Natural killer cell treated with Interleukin-12 subunit alpha and Interleukin-12 subunit beta and Interleukin-15 and Interleukin-18, amount 100 ng/mL, for 72 hours (primary cell): ENCODE measurements at places on chromosomes 7 and 10.

- DNase-seq: no peak
Measured at GRCh38 chr7:148850564-148850963, 33.5 kb downstream of the EZH2 start.

- DNase-seq: no peak
Measured at GRCh38 chr7:19333706-19334105, 188.5 kb upstream of the FERD3L start.

DNA sequence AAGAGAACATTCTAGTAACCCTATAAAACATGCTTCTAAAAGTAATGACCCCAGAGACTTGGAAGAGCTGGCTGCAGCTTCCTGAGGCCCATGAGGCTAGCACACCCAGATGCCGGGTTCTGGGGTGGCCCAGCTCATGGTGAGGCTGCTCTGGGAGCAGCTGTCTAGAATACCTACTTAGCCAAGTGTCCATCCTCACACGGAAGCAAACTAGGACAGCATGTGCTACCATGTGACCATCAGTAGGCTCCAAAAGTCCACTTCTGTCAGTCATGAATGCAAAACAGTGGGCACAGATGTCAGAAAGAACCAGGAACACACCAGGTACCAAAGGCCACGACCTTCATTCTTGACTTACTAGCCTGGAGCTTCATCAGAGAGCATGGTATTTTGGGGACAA, 32.4 kb downstream of the CTBP2 start:
- DNase-seq: no peak

DNA sequence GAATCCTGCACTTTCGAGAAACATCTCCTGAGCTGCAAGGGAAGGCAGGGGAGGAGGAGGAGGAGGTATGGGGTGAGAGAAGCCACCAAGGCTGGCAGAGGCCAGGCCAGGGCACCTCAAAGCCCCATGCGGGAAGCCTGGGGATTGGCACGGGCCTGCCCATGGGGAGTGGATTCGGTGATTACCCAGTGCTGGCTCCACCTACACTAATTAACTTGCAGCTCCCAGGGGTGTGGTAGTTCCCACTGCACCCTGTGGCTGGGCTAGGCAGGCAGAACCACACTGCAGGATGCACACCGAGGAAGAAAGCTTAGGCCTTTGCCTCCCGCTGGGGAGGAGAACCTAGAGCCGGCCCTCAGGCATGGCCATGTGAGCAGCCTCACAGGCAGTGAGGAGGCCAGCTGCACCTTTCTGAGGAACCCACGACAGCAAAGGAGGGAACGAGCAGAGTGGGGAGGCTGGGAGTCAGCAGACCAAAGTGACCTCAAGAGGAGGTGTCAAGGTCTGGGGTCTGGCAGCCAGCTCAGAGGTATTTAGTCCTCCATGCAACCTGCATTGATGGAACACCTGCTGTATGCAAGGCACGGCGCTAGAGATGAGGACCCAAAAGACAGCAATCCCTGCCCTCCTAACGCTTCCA, 27.2 kb downstream of the GRID1 start:
- peak; percentile 29 for DNase-seq

DNA sequence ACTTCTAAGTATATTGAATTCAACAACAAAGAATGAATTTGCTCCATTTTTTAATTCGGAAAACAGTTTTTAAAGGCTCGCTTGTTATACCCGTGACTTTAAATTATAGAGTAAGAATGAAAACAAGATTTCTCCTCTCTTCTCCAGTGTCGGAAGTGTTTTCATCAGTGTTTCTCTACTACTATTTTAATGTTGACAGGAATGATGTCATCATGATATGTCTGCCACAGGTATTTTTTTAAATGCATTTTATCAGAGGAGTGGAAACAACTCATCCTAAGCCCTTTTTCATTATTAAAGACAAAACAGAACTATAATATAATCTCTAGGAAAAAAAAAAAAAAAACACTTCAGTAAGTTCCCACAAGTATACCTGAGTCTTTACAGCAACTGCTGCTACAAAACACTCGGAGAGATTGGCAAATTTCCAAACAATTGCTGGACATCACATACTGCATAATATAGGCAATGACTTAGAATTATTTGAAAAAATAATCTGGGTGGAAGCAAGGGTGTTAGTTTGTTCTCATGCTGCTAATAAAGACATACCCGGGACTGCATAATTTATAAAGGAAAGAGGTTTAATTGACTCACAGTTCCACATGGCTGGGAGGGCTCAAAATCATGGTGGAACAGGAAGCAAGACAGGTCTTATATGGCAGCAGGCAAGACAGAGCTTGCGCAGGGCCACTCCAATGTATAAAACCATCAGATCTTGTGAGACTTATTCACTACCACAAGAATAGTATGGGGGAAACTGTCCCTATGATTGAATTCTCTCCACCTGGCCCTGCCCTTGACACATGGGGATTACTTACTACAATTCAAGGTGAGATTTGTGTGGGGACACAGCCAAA, 4.8 kb upstream of the RNF32 start:
- no peak for DNase-seq
